ENCODE measurements at places on chromosomes 6 and 20. TPM values are rescaled to one million over a fixed set of nuclear protein-coding genes. Genes with fewer than 3 reads are reported as not detected.

The CLVS2 gene
- not detected for total RNA-seq

The RGL2 gene
- 84.9 TPM for total RNA-seq

The LY86 gene
- 5.1 TPM for total RNA-seq

The PRR18 gene
- total RNA-seq: not detected

The NOX3 gene
- not detected for total RNA-seq

The HAO1 gene
- total RNA-seq: not detected

The WASF1 gene
- 0.45 TPM for total RNA-seq

The CLIC5 gene
- total RNA-seq: 0.52 TPM

The IYD gene
- not detected for total RNA-seq

DNA sequence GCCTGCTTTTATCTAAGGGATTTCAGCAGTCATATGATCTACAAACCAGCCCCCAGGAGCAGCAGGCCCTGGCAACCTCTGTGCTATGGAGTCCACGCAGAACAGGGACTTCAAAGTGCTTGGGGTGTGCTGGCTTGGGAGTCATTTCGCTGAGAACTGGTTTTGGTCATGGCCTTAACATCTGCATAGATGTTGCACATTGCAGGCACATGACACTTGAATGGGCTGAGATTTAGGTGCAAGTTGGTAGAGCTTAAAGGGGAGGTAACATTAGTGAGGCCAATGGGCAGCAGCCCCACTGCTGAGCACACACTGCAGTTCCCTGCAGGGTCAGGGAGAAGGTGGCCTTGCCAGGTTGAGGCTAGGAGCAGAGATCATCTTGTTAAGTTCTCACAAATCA, 43.6 kb downstream of the RREB1 start:
- H3K27ac ChIP-seq: no peak overlapping the region
- no peaks in the 10 kb centered on the region for H3K27me3 ChIP-seq
- no peak overlapping the region for H3K4me3 ChIP-seq
- H3K4me1 ChIP-seq: peaks cover 34% of the 10 kb centered on the region

DNA sequence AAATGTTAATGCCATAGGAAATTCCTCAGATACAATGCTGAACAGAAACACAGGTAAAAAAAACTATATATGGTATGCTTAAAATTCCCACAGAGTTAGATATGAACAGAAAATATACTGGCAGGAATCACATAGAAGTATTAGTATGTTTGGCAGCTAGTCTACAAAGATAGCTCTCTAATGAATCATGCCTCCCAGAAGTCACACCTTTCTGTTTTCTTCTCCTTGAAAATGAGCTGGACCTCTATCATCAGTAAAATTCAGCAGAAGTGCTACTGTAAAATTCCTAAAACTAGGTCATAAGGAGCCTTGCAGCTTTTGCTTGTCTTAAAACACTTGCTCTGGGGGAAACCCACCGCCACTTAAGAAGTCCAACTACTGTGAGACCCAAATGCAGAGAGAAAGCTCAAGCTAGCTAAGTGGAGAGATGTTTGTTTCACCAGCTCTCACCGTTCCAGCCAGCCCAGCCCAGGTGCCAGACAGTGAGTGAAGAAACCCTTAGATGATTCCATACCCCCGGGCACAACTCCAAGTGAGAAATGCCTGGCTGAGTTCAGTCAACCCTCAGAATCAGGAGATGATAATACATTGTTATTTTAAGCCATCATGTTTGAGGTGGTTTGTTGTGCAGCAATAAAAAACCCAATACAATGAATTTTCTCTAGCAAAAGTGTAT, 43.0 kb downstream of the TSPYL4 start:
- H3K36me3 ChIP-seq: no peaks in the 10 kb centered on the region
- no peak overlapping the region for H3K4me3 ChIP-seq
- H3K27ac ChIP-seq: no peak overlapping the region
- DNase-seq: no peak
- no peaks in the 10 kb centered on the region for H3K27me3 ChIP-seq

- no peaks in the 10 kb centered on the region for H3K36me3 ChIP-seq
- no peak for DNase-seq
- H3K27ac ChIP-seq: no peak overlapping the region
- no peaks in the 10 kb centered on the region for H3K27me3 ChIP-seq
- peaks cover 2% of the 10 kb centered on the region for H3K4me1 ChIP-seq
Observed at GRCh38 chr6:31869343-31869742, 6.7 kb upstream of the NEU1 start.

DNA sequence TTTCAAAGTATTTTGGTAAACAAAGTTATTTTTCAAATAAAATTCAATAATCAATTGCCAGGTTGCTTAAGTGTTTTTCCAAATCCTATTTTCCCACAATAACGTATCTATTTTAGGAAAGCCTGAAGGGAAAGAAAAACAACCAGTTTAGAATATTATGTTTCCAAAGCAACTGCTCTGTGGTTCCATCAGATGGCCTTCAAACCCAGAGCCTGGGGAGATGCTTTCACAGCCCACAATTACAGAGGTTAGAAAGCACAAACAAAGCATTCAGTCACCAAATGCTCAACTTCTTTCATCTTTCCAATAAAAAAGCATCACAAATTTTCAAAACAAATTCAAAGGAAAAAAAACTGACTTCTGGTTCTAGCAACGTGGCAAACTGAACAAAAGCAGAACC, 66.0 kb downstream of the ELOVL5 start:
- H3K4me3 ChIP-seq: no peak overlapping the region
- no peak overlapping the region for H3K27ac ChIP-seq
- no peak for DNase-seq
- H3K4me1 ChIP-seq: peaks cover 15% of the 10 kb centered on the region
- no peaks in the 10 kb centered on the region for H3K27me3 ChIP-seq

DNA sequence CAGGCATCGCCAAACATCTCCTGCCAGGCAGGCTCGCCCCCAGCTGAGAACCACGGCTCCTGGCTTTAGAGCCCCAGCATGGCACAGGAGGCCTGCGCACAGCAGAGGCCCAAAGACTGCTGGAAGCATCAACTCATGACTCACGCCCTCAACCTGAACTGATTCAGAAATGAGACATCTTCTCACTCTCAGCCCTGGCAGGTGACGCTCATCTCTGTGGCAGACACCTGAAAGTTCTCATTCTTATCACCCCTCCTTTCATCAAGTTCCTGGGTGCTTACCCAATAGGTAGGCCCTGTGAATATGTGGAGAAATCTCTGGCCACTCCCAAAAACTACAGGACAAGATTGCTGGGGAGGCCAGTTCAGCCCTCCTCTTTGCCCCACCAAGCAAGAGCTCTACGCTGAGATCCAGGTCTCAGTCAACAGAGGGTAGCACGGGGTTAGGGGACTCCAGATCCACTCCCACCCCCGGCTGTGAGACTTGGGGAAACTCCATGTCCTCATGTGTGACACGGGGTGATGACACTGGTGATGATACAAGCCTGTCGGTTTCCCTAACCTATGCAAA, 11.3 kb downstream of the NFATC2 start:
- DNase-seq: peak; percentile 68
- H3K4me3 ChIP-seq: no peak overlapping the region
- no peaks in the 10 kb centered on the region for H3K27me3 ChIP-seq
- peaks cover 1% of the 10 kb centered on the region for H3K36me3 ChIP-seq

- no peak overlapping the region for H3K27ac ChIP-seq
- no peak overlapping the region for H3K4me3 ChIP-seq
- H3K36me3 ChIP-seq: no peaks in the 10 kb centered on the region
- H3K27me3 ChIP-seq: no peaks in the 10 kb centered on the region
- DNase-seq: no peak
Observed at GRCh38 chr6:102813489-102814275, 1420.2 kb downstream of the GRIK2 start.

- DNase-seq: no peak
- peak overlapping the region; percentile 39 for H3K27ac ChIP-seq
- H3K4me3 ChIP-seq: no peak overlapping the region
- H3K27me3 ChIP-seq: no peaks in the 10 kb centered on the region
- peaks cover 24% of the 10 kb centered on the region for H3K4me1 ChIP-seq
- no peaks in the 10 kb centered on the region for H3K36me3 ChIP-seq
Observed at GRCh38 chr20:62339647-62340062, 27.5 kb downstream of the LAMA5 start.

- H3K4me1 ChIP-seq: no peaks in the 10 kb centered on the region
- no peak overlapping the region for H3K4me3 ChIP-seq
- no peak for DNase-seq
- H3K36me3 ChIP-seq: no peaks in the 10 kb centered on the region
Observed at GRCh38 chr6:141208101-141208500, 924.6 kb upstream of the GJE1 start.

DNA sequence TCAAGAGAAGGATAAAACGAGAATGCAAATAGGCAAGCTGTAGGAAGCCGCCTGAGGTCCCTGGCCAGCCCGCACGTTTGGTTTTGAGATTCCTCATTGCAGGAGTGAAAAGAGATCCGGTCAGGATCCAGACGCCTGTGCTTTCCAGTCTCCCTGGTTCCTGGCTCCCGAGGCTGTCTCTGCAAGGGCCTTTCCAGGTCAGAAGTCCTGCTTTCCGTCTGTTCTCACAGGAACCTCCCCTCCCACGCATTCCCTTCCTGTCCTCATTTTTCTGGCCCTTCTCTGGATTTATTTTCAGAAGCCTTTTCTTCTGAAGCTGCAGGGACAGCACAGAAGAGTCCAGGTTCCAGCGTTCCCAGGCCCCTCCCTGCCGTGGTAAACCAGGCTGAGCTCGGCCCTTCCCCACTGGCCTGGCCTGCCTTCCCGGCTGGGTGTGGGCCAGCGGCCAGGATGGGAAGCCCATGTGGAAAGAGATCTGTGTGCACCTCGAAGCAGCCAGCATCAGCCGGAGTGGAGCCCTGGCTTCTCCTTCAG, 54.0 kb downstream of the TMEM242 start:
- DNase-seq: no peak
- H3K4me1 ChIP-seq: peaks cover 10% of the 10 kb centered on the region
- H3K36me3 ChIP-seq: no peaks in the 10 kb centered on the region
- no peak overlapping the region for H3K27ac ChIP-seq

DNA sequence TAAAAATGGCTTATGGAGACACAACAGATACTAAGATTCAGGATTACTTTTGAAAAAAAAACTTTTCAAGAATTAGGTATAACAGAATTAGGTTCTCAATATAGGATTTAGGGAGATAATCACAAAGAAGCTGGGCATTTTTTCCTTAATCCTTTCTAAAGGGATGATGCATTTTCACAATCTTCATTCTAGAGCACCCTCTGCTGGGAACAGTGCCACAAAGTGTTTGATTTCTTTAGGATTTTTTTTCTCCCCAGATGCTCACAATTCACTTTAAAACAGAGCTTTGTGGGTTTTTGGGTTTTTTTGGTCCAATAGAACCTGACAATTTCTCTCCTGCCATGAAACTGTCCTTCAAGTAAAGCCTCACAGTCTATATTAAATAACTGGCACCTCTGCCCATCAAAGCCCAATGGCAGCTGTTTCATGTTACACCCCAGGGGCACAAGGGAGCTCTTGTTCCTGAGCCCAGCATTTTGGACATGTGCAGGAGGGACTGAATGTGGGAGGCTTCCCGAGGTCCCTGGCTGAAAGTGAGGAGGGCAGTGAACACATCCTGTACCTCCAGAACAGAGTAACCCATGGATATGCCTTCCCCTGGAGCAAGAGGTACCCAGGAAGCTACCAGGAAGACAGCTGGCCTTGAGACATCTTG, 39.7 kb downstream of the PREP start:
- H3K27me3 ChIP-seq: no peaks in the 10 kb centered on the region
- H3K4me1 ChIP-seq: peaks cover 13% of the 10 kb centered on the region
- H3K36me3 ChIP-seq: peaks cover 31% of the 10 kb centered on the region
- no peak for DNase-seq
- no peak overlapping the region for H3K27ac ChIP-seq
